A172 (cell line): ENCODE measurements at places on chromosomes 13 and 19.

GRCh38 chr13:108437496-108437895, 168.0 kb downstream of the TNFSF13B start:
- no peak for DNase-seq

DNA sequence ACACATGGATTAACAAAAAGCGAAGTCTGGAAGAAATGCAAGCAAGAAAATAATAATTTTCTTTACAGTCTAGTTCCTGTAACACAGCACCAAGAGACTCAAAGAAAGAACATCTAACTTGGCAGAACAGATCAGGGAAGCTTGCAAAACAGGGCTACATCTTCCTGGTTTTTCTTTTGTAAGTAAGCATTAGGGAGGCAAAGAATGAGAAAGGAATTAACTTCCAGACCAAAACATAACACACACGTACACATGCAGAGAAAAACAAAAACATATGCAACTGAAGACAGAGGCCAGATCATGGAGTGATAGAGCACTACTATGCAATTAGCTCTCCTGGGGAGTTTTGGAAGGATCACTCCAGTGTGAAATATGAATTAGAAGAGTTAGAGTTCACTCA, 120.5 kb downstream of the DIAPH3 start:
- DNase-seq = no peak

DNA sequence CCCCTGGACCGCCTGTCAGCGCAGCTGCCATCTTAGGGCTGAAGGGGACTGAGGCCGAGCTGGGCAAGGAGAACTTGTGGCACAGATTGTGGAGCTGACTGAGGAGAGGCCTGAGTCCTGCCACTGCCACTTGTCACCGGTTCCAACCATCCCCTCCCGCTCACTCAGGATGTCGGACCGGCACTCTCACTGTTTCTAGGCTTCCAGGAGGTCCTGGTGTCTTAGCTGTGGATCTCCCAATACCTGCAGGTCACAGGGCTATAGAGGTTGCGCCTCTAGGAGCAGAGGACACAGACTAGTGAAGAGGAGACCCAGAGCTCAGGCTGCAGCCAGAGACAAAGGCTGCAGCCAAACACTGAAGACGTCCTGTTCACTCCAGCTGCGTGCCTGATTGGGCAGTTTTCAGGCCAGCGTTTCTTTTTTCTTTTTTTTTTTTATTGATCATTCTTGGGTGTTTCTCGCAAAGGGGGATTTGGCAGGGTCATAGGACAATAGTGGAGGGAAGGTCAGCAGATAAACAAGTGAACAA, 15.3 kb upstream of the ZNF486 start:
- no peak for DNase-seq

GRCh38 chr13:38900188-38900587, 90.4 kb downstream of the STOML3 start:
- DNase-seq = no peak

GRCh38 chr19:9940778-9941177, 4.5 kb upstream of the OLFM2 start:
- peak; percentile 69 for DNase-seq

- no peak for DNase-seq
Measured at GRCh38 chr19:1363599-1363998, 20.1 kb upstream of the NDUFS7 start.

DNA sequence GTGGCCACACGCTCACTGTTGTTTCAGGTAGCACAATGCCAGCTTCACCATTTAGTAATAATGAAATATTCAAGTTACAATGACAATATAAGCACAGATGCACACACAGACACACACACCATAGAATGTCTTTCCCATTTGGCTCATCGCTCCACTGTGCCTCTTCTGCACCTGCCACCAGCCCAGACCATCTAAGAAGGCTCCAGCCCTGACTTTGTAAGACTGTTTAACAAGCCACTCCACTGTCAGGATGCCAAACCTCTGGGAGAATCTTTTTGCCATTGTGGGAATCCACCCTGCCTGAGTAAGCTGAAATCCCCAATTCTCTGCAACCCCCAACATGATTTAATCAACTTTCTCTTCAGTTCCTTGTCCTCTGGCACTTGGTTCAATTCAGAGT, 60.6 kb downstream of the LHFPL6 start:
- no peak for DNase-seq

DNA sequence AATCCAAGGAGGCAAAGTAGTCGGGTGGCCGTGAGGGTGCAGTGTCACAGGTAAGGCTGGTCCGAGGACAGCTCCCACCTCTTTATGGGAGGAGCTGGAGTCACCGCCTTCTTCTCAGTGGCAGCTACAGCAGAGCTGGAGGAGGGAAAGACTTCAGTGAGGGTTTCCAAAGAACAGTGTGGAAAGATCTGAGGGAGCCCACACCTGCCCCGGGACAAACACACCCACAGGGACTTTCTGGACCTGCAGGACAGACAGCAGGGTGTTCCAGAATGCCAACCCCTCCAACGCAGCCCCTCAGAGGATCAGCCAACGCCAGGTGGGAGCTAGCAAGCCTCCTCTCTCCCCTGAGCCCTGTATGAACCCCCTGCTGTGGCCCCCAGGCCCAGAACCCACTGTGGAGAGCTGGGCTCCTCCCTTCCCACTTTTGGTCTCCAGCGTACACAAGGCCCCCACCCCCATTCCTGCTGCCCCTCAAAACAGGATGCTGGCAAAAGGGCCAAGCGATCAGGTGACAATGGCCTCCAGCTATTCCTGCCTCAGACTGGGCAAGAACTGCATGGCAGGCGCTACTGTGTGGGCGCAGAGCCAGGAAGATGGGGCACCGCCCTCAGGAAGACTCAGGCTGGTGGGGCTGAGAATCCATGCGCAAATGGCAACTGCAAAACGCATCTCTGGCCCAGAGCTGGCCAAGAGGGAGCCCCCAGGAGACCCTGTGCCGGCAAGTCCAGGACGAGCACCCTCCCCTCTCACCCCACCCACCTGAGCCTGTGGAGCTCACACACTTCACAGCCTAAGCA, 3.5 kb upstream of the CD320 start:
- no peak for DNase-seq

- no peak for DNase-seq
Measured at GRCh38 chr13:43911871-43912270, 32.2 kb downstream of the LACC1 start.

GRCh38 chr19:52428937-52429336, at the start of gene ZNF534:
TSS of gene ZNF534 (plus strand) at chr19:52429148. CDS start at chr19:52431475, 2,327 bp downstream.
- no peak for DNase-seq

GRCh38 chr13:105725887-105726286, 809.6 kb downstream of the EFNB2 start:
- no peak for DNase-seq

- no peak for DNase-seq
Measured at GRCh38 chr19:38850436-38850975, 720 bp upstream of the HNRNPL start.

DNA sequence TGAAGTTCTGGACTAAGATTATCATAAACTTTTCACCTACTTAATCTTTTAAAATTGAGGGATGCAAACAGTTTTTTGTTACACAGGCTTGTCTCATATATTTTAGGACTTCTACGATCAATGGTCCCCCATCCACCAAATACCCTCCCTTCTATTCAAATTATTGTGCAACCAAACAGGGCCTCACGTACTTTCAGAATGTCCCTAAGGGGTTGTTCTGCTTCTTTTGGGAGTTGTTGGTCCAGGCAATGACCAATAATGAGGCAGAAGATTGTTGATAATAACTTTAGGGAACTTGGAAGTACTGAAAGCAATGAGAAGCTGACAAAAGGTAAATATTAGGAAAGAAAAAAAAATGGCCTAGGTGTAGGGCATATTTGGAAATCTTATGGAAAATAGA, 2.9 kb downstream of the DNAJC15 start:
- DNase-seq = no peak

- DNase-seq = no peak
Measured at GRCh38 chr19:948842-949496, 23.1 kb downstream of the ARID3A start.

- no peak for DNase-seq
Measured at GRCh38 chr13:23183292-23183691, 2.5 kb downstream of the SGCG start.

GRCh38 chr19:1189419-1189818, 15.4 kb upstream of the SBNO2 start:
- DNase-seq = peak; percentile 83

DNA sequence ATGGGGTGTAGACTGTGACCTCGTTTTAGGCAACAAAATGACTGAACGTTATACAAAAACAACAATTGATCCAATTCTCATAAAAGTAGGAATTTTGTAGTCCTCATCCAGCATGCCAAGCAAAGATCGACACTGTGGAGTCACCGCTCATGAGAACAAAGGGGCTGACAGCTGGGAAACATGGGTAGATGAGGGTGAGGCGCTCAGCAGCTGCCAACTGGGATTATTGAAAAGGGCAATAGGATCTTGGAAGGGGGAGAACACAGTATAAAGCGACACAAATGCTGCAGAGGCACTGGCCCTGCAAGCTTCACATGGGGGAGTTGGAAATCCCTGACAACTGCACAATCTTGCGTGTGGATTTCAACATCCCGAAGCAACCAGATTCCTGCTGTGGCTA, 5.4 kb upstream of the ZNF765 start:
- no peak for DNase-seq

DNA sequence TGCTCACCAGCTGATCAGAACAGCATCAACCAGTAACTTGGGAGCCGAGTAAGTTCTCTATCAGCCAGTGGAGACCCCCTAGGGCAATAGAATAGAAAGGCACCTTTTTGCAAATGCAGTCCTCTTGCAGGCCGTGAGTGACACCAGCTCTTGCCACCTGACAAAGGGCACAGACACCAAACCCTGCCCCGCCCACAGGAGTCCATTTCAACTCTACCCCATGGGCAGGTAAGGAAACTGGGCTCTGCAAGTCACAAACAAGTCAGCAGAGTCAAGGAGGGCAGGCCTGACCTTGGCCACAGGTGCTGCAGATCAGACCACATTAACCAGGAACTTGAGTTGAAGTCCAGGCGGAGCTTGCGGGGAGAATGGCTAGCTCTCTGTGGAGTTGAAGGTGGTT, 77.4 kb upstream of the SPATA13 start:
- no peak for DNase-seq

GRCh38 chr19:18123819-18124218, 26.2 kb downstream of the MAST3 start:
- DNase-seq = no peak

DNA sequence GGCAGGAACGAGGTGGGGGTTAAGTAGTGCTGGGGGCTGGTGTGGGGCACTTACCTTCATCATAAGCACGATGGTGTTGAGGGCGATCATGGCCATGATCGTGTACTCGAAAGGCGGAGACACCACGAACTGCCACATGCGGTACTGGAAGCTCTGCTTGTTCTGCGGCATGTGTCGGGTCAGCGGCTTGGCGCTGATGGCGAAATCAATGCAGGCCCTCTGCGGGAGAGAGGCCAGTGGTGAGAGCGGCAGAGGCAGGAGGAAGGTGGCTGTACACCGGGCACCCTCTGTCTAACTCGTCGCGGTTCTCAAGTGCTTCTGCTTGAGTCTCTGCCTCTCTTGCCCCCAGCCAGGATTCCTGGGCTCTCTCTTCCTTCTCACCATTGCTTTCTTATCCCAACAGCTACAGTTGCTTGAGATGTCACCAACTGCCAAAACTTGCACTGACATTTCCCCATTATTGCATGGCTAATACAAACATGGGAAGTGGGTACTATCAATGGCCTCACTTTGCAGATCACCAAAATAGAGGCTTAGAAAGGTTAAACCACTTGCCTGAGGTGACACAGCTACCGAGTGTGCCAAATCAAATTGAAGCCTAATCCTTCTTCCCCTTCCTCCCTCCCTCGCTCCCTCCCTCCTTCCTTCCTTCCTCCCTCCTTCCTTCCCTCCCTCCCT, 105.0 kb downstream of the IER2 start:
- DNase-seq = no peak

DNA sequence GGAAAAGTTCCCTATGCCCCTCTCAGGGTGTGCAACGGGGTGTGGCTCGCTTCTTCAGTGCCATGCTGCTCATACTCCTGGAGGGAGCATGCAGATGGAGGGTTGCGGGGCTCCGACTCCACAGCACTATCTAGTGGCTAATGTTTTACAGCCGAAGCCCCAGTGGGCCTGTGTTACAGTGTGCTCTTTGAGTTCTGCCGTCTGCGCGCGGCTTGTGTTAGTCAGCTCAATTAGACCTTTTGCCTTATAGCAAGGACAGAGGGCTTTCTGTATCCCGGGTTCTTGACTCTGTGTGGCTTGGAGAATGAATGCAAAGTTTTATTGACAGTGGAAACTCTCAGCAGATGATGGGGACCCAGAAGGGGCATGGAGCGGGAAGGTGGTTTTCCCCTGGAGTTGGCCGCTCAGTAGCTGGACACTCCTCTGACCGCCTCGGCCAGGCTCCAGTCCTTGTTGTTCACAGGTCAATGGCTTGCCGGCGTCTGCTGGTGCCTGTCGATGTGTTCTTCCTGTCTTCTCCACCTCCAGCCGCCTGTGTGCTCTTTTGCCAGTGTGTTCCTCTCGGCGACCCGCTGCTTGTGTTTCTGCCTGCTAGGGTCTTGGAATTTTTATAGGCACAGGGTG, 383.4 kb downstream of the LMO7 start:
- DNase-seq = peak; percentile 11
